ENCODE measurements at places on chromosomes 12 and 14. TPM values are rescaled to one million over a fixed set of nuclear protein-coding genes. Genes with fewer than 3 reads are reported as not detected.

- peaks cover 7% of the 10 kb centered on the region for H3K27me3 ChIP-seq
- H3K36me3 ChIP-seq: no peaks in the 10 kb centered on the region
- no peak overlapping the region for H3K27ac ChIP-seq
- H3K4me1 ChIP-seq: peaks cover 43% of the 10 kb centered on the region
- no peak for DNase-seq
- no peak overlapping the region for H3K4me3 ChIP-seq
These were observed 408 bp upstream of the KRT72 start for GRCh38 chr12:52601671-52602070.

DNA sequence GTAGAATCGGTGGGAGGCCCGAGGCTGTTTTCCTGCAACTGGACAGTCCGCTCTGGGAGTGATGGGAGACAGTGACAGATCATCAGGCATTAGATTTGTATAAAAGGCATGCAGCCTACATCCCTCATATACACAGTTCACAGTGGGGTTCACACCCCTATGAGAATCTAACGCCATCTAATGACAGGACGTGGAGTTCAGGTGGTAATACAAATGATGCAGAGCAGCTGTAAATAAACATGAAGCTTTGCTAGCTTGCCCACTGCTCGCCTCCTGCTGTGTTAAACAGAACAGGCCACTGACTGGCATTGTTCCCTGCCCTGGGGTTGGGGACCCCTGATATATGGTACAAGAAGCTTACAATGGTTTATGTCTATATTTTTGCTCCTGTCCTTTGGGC lies 179.0 kb downstream of the LRFN5 start:
- no peak overlapping the region for H3K27ac ChIP-seq
- H3K4me3 ChIP-seq: no peak overlapping the region
- H3K36me3 ChIP-seq: no peaks in the 10 kb centered on the region
- H3K4me1 ChIP-seq: no peaks in the 10 kb centered on the region
- DNase-seq: no peak

GRCh38 chr14:21987937-21988336 lies 314.3 kb upstream of the OR4E1 start:
- H3K27me3 ChIP-seq: no peaks in the 10 kb centered on the region
- H3K4me3 ChIP-seq: no peak overlapping the region
- peak; percentile 54 for DNase-seq
- no peak overlapping the region for H3K27ac ChIP-seq

DNA sequence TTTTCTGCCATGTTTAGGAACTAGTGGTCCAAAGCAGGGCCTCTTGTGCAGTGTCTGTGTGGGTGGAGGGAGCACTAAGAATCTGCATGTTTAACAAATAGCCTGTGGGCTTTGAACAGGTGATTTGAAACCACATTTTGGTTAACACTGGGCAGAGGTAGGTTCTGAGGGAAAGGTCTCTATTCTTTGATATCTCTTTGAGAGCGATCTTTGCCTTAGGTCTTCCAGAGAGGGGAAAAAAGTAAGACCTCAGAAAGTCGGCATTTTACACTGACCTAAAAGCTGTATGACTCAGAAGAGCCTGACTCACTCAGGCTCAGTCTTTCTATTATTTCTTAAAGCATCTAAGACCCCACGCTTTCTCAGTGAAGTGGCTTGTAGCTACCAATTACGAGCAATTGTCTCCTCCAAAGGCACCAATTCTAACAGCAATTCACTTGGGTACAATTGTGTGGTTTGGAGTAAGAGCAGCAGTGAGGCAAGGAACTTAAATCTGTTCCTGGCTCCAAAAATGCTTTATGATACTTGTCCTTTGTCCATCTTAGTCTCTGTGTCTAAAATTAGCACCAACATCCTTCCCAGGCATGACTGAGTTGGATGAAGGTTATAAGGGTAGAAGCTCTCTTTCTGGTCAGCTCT lies 8.8 kb downstream of the EIF2B2 start:
- no peaks in the 10 kb centered on the region for H3K27me3 ChIP-seq
- H3K4me3 ChIP-seq: no peak overlapping the region
- no peak for DNase-seq
- no peaks in the 10 kb centered on the region for H3K4me1 ChIP-seq
- H3K27ac ChIP-seq: peak overlapping the region; percentile 13

GRCh38 chr14:54758041-54758440 lies 144.6 kb downstream of the GCH1 start:
- DNase-seq: no peak
- H3K27me3 ChIP-seq: no peaks in the 10 kb centered on the region
- H3K4me3 ChIP-seq: no peak overlapping the region
- H3K27ac ChIP-seq: no peak overlapping the region

The FAM90A1 gene
- total RNA-seq: 0.30 TPM

The NAP1L1 gene
- total RNA-seq: 654 TPM

The ISCA2 gene
- total RNA-seq: 23.7 TPM

The OR4Q2 gene
- total RNA-seq: not detected

The PTPRR gene
- total RNA-seq: not detected
